Kidney capillary endothelial cell (primary cell): ENCODE measurements at places on chromosomes 16 and 17.
A peak's percentile ranks its signal among the peaks of the same experiment; 100 is the strongest.

DNA sequence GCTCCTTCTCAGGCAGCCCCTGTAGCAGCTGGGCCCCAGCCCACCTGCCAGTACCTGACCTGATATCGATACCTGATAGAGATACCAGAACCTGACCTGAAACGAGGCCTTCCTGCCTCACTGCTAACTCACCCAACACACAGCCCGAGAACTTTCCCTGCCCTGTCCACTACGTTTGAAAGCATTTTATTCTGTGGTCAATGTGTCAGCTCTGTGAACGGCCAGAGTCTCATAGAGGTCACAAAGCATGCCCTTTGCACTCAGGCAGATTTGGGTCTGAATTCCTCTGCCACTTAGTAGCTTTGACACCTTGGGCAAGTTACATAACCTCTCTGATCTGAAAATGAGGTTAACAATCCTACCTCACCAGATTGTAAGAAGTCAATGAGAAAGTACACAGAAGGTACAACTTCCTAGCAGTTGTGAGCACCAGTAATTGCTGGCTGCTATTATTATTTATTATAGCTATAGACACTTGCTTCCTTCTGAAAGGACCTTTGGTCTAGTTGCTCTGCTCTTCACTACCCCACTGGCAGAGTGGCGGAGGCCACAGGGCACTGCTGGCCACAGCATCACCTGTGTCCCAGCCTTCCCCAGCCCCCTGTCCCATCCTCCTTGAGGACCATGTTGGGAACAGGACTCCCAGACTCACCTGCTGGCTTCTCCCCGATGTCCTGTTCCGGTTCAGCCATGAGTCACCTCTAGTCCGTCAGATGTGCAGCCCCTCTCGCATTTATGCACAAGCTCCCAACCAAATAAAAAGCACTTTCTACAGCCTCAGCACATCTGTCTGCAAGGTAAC is 895 bp downstream of the ANKRD40CL start:
- DNase-seq = no peak

GRCh38 chr16:55663765-55664677 is 8.2 kb downstream of the SLC6A2 start:
- DNase-seq = no peak

DNA sequence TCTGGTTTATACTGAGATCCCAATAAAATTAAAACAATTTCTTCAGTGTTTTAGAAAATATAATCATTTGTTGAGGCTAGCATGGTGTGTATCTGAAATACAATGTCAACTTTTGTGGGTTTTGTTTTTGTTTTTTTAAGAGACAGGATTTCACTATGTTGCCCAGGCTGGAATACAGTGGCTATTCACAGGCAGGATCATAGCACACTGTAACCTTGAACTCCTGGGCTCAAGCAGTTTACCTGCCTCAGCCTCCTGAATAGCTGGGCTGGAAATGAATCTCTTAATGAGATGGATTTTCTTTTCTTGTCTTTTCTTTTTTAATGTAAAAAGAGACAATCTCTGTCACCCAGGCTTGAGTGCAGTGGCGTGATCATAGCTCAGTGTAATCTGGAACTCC is 12.1 kb downstream of the DDX42 start:
- no peak for DNase-seq

- DNase-seq = no peak
Observed at GRCh38 chr17:50288306-50288705, 14.0 kb downstream of the TMEM92 start.

GRCh38 chr17:80629298-80630028 is 84.8 kb downstream of the RPTOR start:
- DNase-seq = no peak

DNA sequence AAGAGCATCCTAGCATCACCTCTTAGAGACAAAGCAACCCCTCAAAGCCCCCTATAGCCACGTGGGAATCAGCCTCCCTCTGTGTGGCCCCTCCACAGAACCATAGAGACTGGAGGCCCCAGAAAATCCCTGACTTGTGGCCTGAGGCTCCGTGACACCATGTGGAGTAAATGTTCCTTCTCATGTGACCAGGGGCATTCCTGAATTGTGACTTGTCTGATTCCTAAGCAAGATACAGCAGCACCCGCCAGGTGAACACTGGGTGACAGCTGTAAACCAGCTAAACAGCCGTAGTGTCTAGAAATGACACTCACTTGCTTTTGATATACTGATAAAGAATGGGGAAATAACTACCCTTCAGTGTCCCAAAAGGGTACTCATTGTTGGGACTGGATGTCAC is 79.0 kb downstream of the DYNLRB2 start:
- DNase-seq = no peak

DNA sequence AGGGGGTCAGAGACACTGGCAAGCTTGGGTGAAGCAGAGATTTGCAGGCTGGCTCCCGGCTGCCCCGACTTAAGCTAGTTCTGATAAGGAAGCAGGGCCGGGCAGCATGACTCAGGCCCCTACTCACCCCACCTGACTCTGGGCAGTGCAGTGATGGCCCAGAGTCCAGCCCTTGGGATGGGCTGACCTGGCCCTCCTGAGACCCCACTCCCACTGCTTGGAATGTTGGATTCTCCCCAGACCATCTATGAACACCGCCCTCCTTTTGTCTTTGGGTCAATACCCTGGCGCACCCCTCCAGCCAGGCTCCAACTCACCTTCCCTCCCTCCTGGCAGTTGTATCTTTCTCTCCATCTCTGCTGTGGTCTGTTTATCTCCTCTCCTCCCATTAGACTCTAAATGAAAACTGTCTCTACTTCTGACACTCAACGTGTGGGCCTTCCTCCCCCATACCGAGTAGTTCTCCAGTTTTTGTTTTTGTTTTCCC is 21.0 kb downstream of the LGALS3BP start:
- no peak for DNase-seq

DNA sequence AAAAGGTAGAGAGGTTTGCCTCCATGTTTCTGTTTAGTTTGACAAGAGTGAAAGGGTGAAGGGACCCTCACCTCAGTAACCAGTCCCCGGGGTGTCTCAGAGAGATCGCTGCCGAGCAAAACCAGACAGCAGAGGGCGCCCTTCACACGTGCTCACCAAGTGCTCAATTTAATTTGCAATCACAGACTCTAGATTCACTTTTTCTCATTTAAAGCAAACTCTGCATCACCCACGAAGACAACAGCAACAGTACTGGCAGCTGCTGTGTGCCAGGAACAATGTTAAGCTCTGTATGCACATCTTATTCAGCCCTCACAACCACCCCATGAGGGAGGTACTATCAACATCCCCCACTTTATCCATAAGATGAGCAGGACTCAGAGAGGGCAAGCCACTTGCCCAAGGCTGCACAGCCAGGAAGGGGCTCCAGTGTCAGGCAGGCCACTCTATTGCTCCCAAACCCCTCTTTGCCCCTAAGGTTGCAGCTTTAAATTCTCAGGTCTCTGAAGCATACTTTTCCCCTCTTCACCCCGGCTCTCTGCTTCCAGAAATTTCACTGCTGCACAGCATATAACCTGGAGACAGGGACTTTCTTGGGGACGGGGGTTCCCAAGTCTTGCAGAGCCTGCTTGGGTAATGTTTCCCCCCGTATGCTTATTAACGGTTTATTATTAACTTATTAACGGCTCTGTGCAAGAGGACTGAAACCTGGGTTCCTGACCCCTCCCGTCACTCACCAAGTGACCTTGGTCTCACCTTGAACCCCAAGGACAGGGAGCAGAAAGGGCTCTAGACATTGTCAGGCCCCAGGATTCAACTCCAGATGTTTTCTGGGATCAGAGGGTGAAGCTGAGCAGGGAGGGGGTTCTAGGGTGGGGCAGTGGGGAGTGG is 70.9 kb downstream of the CNGB1 start:
- peak; percentile 59 for DNase-seq

- peak; percentile 87 for DNase-seq
Observed at GRCh38 chr16:23504453-23505179, 5.7 kb downstream of the GGA2 start.

DNA sequence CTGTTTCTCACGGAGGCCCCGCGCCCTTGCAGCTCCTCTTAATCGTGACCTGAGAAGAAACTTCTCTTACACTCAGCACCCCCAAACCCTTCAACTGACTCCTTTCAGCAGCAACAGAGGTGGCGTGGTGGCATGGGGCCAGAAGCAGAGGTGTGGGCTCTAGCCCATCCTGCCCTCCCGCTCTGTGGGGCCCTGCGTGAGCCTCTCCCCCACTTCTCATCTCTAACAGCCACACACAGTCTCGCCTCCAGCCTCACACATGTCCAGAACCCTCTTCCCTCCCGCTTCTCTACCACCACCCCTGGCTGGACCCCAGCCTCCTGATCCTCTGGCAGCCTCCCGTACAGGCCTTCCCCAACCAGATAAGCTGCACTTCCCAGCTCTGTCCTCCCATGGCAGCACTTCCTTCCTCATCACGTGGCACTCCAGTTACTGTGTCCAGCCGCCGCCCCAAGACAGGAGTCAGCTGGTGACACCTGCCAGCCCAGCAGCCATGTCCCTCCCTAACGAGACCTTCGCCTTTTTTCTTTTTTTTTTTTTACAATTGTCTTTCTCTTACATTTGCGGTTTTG is 30.5 kb downstream of the NSMCE1 start:
- DNase-seq = no peak

DNA sequence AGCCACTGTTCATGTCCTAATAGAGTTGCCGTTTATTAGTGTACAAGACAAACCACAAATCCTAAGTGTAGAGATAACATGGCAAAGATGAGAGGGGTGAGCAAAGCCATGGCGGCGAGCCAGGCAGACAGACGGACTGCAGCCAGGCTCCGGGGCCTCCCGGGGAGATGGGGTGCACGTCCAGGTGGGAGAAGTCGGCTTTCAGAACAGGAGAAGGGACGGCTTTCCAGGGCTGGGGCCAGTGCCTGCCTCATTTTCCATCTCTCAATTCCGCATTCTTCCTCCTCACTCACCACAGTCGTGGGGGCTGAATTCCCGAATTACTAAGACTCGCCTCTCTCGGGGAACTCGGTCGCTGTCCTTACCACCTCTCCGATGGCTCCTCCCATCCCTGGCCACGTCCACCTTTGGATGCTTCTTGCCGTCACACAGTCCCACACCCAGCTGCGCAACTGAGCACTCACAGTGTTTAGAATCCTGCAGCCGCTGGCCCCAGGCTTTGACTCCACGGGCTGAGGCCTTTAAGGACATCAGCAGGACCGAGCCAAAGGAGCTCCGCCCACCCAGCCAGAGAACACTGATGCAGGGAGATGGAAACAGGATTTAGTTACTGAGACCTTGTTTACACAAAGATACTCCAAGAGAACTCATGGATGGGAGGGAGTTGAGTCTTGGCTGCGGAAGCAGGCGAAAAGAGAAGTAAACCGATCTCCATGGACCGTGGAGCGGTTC is 59.7 kb downstream of the RNF112 start:
- no peak for DNase-seq

- DNase-seq = no peak
Observed at GRCh38 chr17:69134112-69134511, 7.6 kb downstream of the ABCA6 start.

GRCh38 chr17:1183171-1183873 is 3.5 kb upstream of the ABR start:
- DNase-seq = no peak

GRCh38 chr16:576823-577201 is 7.0 kb downstream of the PIGQ start:
- no peak for DNase-seq

DNA sequence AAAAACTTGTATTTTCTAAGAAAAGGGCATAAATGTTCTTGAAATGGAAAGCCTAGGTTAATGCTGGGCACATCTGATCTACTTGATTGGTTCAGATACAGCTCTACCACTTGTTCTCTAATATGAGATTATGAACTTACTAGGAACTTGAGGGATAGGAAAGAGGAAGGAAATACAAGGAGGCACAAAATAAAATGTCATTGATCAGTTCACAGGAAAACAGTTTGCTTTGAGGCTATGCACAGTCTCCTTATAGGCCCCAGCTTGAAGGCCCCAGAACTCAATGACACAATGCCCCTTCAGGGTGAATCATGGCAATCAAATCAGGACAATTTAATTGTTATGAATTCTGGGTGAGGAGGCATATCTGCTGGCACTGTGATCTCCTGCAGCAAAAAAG is 27.1 kb downstream of the NXPH3 start:
- DNase-seq = no peak

GRCh38 chr17:58353389-58353825 is 1.4 kb upstream of the SUPT4H1 start:
- no peak for DNase-seq
